ENCODE measurements at places on chromosomes 2 and 18. TPM values are rescaled to one million over a fixed set of nuclear protein-coding genes. Genes with fewer than 3 reads are reported as not detected.

Gene TMEM214
- 96.3 TPM for total RNA-seq

Gene DCDC2C
- not detected for total RNA-seq

Gene AGXT
- not detected for total RNA-seq

Gene WDCP
- total RNA-seq = 22.0 TPM

Gene EFR3B
- total RNA-seq = 0.46 TPM

Gene GKN1
- not detected for total RNA-seq

Gene ZFAND2B
- total RNA-seq = 33.5 TPM

Gene PSME4
- 52.0 TPM for total RNA-seq

Gene CFAP65
- total RNA-seq = not detected

- no peak for DNase-seq
Measured at GRCh38 chr2:149080971-149081370, 42.5 kb downstream of the LYPD6B start.

DNA sequence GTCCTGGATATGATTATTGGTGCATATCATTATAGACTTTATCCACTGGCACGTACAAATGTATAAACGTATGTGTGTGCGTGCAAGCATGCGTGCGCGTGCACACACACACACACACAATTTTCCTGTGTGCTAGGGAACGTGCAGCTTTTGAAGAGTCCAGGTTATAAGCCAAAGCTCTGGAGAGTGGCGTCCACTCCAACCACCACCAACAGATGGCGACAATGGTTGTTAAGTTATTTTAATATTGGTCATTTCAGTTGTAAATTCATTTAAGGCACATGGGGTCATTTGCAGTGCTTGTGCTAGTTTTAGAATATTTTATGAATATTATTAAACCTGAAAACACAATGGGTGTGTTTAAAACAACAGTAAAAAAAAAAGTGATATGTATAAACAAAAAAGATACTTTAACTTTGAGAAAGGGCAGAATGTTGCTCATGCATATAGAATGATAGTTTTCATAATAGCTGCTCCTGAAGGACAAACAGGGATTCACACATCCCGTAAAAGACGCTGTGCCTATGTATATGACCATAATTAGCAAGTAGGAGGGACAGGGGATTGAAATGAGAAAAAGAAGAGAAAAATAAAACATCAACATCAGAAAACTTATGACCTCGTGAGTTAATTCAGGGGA, 124.2 kb upstream of the ITGB6 start:
- no peak for DNase-seq

GRCh38 chr2:240714747-240715725, 23.4 kb downstream of the AQP12A start:
- DNase-seq = no peak

DNA sequence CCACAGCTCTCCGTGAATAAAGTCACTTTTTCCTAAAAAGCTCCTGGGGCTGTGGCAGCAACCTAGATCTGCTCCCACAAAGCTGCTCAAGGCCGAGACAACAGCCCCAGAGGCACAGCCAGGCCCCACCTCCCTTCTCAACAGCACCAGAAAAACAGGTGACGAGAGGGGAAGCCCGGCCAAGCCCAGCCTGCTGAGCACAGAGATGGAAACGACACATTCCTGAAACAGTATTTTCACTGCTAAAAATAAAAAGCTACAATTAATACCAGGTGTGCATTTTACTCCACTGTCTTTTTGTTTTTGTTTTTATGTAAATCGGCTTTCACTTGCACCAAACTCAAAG, 199.3 kb downstream of the HDAC4 start:
- no peak for DNase-seq

- no peak for DNase-seq
Measured at GRCh38 chr2:128490881-128491691, 172.4 kb upstream of the HS6ST1 start.

DNA sequence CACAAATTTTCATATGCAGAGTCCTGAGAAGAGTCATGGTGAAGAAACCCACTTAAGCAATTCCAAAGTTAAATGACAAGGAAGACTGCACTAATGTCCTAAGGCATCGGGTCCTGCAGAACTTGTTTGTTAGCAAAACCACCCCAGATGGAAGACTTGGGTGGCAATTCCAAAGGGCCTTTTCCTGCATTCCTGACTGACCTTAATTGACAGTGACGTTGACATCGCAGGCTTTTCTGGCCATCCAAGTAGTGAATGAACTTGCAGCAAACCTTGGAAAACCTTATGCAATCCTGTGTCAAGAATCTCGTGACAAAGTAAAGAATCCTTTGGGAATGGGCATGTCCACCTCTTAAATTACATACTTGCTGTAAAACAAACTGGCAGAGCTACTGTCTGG, 112.5 kb upstream of the SH3BP4 start:
- DNase-seq = no peak

GRCh38 chr2:195659982-195660890, 3.2 kb downstream of the SLC39A10 start:
- DNase-seq = peak; percentile 65

DNA sequence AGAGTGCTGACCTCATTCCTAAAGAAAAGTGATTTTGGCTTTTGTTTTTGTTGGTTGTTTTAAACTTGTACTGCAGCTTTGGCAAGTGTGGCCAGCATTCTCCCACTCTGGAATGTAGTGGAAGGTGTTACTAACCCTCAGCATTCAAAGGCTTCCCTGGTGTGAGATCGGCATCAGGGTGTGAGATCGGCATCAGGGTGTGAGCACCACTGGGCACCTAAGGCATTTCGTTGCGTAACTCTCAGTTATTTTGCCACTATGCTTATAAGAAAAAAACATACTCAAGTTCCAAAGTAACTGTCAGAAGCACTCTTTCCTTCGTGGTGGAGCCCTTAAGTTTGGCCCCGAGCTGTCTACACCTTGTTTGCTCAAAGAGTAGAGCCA, 1.7 kb downstream of the CYBRD1 start:
- DNase-seq = no peak

- no peak for DNase-seq
Measured at GRCh38 chr2:233571001-233571400, 4.4 kb upstream of the USP40 start.

DNA sequence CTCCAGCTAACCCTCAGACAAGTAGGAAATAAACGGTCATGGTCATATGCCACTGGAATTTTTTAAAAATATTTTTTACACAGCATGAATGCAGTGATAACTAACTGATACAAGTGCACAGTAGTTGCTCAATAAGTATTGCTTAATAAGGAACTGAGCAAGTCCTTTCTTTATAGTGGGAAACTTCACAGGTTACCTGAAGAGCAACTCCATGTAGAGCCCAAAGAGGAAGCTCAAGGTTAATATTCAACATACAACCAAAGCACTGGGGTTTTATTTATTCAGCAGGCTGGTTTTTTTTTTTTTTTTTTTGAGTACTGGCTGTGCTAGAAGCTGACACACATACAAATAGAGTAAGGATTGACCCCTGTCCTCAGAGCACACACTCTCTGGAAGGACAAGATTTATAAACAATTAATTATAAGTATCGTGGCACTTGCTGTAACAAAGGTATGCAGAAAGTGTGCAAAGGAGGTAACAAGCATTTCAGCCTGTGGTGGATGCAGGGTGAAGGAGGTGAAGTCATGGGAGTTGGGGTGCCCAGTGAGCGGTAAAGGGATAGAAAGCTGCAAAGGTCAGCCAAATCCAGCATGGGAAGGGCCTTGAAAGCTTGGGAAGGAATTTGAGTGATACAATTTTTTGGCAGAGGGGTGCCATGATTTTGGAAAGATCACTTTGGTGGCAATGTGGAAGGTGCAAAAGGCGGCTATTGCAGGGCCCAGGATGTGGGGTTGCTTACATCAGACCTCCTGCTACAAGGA, 52.7 kb downstream of the ATOH8 start:
- no peak for DNase-seq

GRCh38 chr2:100537918-100538317, 24.9 kb upstream of the PDCL3 start:
- no peak for DNase-seq

DNA sequence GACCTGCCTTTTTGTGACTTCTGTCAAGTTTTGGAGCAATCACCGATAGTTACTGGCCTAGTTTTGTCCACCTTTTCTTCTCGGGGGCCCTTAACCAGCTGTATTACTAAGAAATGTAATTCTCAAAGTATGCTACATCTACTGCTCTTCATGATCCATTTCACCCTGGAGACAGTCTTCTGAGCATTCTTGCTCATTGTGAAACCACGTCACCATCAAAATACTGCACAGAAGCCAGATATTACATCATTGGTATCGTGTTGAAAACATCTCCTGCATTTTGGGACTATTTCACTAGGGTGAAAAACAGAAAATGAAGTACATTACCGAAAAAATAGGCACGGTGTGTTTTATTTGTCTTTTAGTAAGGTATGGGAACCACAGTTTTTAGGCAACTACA, 11.7 kb downstream of the LYPD6B start:
- DNase-seq = no peak

GRCh38 chr18:49898421-49898820, 85.1 kb upstream of the ACAA2 start:
- DNase-seq = peak; percentile 69

DNA sequence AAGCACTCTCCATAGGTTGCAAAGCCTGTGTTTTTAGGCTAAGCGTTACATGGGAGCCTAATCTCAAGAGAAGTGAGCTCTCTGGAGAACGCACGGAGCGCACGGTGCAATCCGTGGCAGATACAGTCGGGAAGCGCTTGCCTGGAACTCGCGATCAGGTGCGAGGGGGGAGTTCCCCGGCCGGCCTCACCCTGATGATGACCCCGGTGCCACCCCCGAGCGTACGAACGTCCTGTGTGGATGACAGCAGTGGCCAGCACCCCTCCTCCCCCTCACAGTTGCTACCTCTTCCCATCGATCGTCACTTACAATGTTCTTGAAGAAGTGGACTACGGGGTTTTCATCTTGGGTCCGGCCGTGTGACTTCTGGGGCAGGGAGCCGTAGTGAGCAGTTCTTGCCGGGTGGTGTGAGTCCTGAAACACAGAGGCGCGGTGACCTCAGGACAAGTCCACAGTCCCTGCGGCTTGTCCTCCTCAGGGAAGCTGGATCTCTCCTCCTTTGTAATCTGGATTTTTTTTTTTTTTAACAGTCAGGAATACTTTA, 142.9 kb downstream of the MBP start:
- DNase-seq = no peak

Measured in activated T-helper 2 cell treated with anti-CD3 and anti-CD28 coated beads, Interferon-gamma antibody, Interleukin-2, Interleukin-4, amounts not matched to agents 10 μg/mL and 5 μg/mL and 100 μg/mL, durations not matched to agents 14 hours and 24 hours and 36 hours (primary cell).